ENCODE measurements at places on chromosomes 11 and 22.

- H3K27me3 ChIP-seq: no peaks in the 10 kb centered on the region
- no peaks in the 10 kb centered on the region for H3K36me3 ChIP-seq
Measured at GRCh38 chr22:17919276-17920144, 104.9 kb downstream of the MICAL3 start.

GRCh38 chr11:70372076-70372475, 26.3 kb upstream of the CTTN start:
- H3K4me1 ChIP-seq: no peaks in the 10 kb centered on the region
- no peak overlapping the region for H3K27ac ChIP-seq
- H3K27me3 ChIP-seq: no peaks in the 10 kb centered on the region
- no peak for DNase-seq
- no peak overlapping the region for H3K4me3 ChIP-seq

GRCh38 chr11:98965358-98965757, 55.4 kb upstream of the CNTN5 start:
- no peaks in the 10 kb centered on the region for H3K4me1 ChIP-seq
- no peak for DNase-seq
- H3K4me3 ChIP-seq: no peak overlapping the region
- no peaks in the 10 kb centered on the region for H3K27me3 ChIP-seq
- no peak overlapping the region for H3K27ac ChIP-seq

- H3K36me3 ChIP-seq: no peaks in the 10 kb centered on the region
- H3K27me3 ChIP-seq: no peaks in the 10 kb centered on the region
- no peaks in the 10 kb centered on the region for H3K4me1 ChIP-seq
- H3K4me3 ChIP-seq: no peak overlapping the region
Measured at GRCh38 chr22:48782811-48783511, 1044.7 kb downstream of the BRD1 start.

GRCh38 chr11:30380846-30381245, 57.9 kb downstream of the ARL14EP start:
- H3K27me3 ChIP-seq: no peaks in the 10 kb centered on the region
- H3K4me3 ChIP-seq: no peak overlapping the region
- no peak for DNase-seq

GRCh38 chr11:95715777-95716241, 73.8 kb downstream of the FAM76B start:
- no peak overlapping the region for H3K4me3 ChIP-seq
- no peaks in the 10 kb centered on the region for H3K27me3 ChIP-seq
- peak; percentile 63 for DNase-seq
- H3K27ac ChIP-seq: peak overlapping the region; percentile 66

DNA sequence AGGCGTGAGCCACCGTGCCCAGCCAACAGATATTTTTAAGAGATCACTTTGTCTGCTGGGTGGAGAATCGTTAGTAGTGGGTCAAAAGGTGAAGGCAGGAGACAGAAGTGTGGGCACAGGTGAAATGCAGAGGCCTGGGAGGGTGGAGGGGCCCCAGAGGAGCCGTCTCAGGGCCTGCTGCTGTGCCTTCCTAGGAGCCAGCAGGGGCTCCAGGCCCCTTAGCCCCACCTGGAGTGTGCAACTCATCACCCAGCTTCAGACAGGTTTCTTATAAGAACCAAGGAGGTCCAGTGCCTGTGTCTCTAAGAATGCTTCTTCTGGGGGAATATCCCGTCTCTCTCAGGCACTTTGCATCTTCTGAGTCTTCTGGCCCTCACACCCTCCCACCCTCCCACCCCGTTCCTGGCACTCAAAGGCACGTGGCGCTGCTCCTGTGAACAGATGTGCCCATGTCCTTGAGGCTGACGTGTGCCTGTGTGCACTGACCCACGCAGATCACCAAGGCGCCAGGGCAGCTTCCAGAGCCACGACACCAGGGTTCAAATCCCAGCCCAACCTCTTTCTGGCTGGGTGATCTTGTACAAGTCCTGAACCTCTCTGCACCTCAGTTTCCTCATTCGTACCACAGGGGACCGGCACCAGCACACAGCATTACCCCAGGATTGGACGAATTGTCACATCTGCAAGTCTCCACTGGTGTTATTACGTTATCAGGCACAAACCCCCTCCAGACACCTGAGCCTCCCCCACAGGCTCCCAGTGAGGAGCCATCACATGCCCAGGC, 3.4 kb downstream of the ARSA start:
- H3K4me3 ChIP-seq: no peak overlapping the region
- no peak for DNase-seq
- H3K4me1 ChIP-seq: no peaks in the 10 kb centered on the region
- H3K27ac ChIP-seq: no peak overlapping the region
- no peaks in the 10 kb centered on the region for H3K36me3 ChIP-seq

GRCh38 chr11:75159151-75159953, 8.4 kb downstream of the SLCO2B1 start:
- H3K36me3 ChIP-seq: no peaks in the 10 kb centered on the region
- H3K27me3 ChIP-seq: no peaks in the 10 kb centered on the region
- no peak for DNase-seq
- no peaks in the 10 kb centered on the region for H3K4me1 ChIP-seq

DNA sequence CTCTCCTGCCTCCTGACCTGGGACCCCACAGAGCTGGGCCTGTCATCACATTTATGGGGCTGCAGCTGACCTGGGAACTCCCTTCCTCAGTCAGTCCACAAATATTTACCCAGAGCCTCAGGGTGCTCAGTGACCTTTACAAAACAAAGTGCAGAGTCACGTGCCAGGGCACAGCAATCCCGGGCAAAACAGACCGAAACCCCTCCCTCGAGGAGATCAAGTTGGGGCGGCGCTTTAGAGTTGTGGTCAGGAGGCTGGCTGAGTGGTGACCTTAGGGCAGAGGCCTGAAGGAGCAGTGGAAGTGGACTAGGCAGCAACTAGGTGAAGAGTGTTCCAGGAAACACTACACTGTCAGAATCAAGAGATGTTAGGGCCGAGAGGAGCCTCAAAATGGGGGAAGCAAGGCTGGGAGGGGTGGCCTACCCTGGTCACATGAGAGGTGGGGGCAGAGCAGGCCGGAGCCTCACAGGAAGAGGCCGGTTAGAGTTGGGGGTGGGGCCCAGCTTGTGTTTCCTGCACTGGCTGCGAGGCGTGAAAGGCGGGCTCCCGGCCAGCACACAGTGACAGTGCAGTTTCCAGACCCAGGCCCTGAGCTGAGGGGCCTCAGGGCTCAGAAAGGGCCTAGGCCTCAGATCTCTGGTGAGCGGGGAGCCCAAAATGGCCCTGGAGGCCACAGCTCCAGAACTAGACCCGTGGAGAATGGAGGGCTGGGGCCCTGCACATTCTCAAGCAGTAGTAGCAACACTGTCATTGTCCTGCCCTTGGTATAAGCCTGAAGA, 3.7 kb upstream of the NEAT1 start:
- peak; percentile 97 for DNase-seq
- H3K27ac ChIP-seq: peak overlapping the region; percentile 100
- H3K4me1 ChIP-seq: peaks cover 26% of the 10 kb centered on the region
- no peaks in the 10 kb centered on the region for H3K27me3 ChIP-seq
- H3K4me3 ChIP-seq: peak overlapping the region; percentile 96

DNA sequence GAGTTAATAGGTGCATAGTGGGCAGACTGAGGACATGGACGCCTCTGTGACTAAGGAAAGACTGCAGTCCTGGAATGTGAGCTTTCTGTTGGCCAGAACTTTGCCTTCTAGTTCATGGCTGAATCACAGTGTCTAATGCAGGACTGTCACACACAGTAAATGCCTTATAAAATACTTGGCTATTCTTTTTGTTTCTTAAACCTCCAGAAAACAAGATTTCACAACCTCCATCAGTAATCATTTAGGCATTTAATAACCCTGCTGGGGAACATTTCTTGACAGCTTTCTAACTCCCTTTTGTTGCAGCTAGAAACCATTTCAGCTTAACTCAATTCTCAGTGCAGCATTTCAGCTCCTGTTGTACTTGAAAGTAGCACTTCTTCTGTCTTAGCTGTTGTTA, 335.8 kb upstream of the DDI1 start:
- DNase-seq: no peak
- H3K4me1 ChIP-seq: no peaks in the 10 kb centered on the region
- H3K36me3 ChIP-seq: no peaks in the 10 kb centered on the region
- H3K27ac ChIP-seq: peak overlapping the region; percentile 63
- H3K4me3 ChIP-seq: no peak overlapping the region

DNA sequence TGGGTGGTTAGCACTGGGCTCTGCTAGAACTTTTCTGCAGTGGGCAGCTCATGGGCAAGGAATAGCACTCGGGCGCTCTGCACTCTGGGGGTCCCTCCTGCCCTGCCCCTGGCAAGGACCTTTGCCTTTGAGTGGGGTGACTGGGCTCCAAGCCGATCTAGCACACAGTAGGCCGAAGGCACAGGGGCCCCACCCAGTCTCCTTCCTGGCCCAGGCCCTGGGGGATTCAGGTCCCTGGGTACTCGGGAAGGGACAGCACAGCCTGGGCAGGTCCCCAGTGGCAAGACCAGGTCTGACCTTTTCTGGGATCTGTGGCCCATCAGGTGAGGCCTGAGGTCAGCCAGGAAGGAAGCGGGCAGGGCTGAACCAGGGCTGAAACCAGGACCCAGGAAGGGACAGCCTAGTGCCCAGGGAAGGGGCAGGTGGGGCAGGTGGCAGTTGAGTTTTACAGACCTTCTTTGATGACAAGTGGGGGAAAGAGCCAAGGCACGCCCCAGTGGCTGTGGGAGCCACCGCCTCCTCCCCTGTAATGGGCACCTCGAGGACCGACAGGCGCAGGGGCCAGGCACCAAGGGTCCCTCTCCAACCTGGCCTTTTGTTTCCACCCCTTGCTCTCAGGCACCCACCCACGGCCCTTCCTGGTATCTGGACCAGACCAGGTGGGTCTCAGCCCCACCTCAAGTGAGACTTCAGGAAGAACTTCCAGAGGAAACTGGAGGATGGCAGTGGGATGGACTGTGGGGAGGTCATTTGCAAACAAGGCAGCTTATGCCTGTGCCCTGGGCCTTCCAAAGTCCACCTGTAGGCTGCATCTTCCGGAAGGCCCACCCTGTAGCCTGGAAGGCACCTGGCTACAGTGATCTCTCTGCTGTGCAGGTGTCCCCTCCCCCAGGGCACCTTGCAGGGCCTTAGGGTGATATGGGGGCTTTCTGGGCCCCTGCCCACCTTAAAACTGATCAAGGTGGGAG, 883 bp upstream of the AIFM3 start:
- H3K27me3 ChIP-seq: no peaks in the 10 kb centered on the region
- DNase-seq: no peak
- H3K36me3 ChIP-seq: no peaks in the 10 kb centered on the region
- no peak overlapping the region for H3K27ac ChIP-seq
- H3K4me1 ChIP-seq: peaks cover 12% of the 10 kb centered on the region

- DNase-seq: no peak
- H3K27me3 ChIP-seq: peaks cover 2% of the 10 kb centered on the region
- no peak overlapping the region for H3K27ac ChIP-seq
Measured at GRCh38 chr22:19717181-19717580, 2.9 kb downstream of the SEPTIN5 start.

DNA sequence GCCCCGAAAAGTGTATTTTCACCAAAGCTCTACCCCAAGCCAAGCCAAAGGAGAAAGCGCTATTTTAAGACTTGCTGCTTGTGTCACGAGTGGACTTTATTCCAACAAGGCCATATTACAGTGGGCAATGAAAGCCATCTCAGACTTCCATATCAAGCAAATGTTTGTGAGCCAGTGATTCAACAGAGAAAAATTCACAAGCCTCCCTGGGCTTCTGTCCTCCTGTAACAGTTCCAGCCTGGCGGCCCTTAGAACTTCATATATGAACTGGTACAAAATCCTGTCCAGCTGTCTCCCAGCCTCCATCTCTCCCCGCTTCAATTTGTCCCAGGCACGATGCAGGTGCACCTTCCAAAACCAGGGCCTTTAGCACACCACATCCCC, 11.2 kb downstream of the LARGE1 start:
- H3K27me3 ChIP-seq: no peaks in the 10 kb centered on the region
- no peak overlapping the region for H3K27ac ChIP-seq
- H3K4me3 ChIP-seq: no peak overlapping the region
- H3K36me3 ChIP-seq: no peaks in the 10 kb centered on the region

GRCh38 chr22:32353840-32354239, 3.8 kb upstream of the RFPL3 start:
- no peak overlapping the region for H3K4me3 ChIP-seq
- DNase-seq: no peak
- H3K36me3 ChIP-seq: no peaks in the 10 kb centered on the region
- no peaks in the 10 kb centered on the region for H3K4me1 ChIP-seq
- H3K27me3 ChIP-seq: no peaks in the 10 kb centered on the region
- H3K27ac ChIP-seq: no peak overlapping the region

- H3K4me3 ChIP-seq: no peak overlapping the region
- DNase-seq: no peak
- H3K27me3 ChIP-seq: no peaks in the 10 kb centered on the region
- no peak overlapping the region for H3K27ac ChIP-seq
Measured at GRCh38 chr22:24063986-24064385, 52.9 kb downstream of the CABIN1 start.

GRCh38 chr22:49046546-49047361, 780.9 kb downstream of the BRD1 start:
- no peak overlapping the region for H3K4me3 ChIP-seq
- no peaks in the 10 kb centered on the region for H3K4me1 ChIP-seq
- no peak for DNase-seq
- no peaks in the 10 kb centered on the region for H3K36me3 ChIP-seq

DNA sequence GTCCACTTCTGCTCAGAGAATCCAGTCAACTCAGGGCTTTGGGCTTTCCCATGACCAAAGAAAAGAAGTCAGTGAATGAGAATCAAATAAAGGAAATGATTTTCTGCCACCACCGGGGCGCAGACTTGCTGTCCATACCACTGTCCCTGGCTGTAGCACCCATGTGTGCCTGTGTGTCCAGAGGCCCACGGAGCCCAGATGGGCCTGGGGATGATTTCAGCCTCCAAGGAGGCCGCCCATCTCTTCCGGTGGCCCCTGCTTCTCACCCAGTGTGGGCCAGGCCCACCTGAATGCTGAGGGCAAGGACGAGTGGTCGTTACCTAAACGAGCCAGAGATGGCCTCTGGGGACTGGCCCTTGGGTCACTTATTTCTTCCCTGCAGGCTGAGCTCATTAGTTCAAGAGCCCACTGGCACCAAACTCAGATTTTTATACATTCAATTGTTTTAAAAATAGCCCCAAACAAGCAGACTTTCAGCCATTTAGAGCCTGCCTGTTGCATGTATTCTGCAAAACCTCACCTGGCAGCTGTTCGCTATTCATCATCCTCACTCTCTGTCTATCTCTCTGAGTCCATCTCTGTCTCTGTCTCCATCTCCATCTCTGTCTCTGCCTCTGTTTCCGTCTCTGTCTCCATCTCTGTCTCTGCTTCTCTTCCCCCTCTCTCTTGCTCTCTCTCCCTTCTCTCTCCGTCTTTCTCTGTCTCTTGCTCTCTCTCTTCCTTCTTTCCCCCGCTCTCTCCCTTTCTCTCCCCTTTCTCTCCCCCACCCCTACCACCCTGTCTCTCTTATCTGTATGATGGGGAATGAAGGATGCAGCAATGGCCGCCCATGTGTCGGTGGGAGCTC, 24.2 kb downstream of the KRTAP5-5 start:
- no peak overlapping the region for H3K27ac ChIP-seq
- no peaks in the 10 kb centered on the region for H3K4me1 ChIP-seq
- H3K4me3 ChIP-seq: no peak overlapping the region
- no peaks in the 10 kb centered on the region for H3K36me3 ChIP-seq
- peaks cover 43% of the 10 kb centered on the region for H3K27me3 ChIP-seq

Measured in breast epithelium (tissue), 4 donors.